ENCODE measurements at places on chromosomes 6 and 20. TPM values are rescaled to one million over a fixed set of nuclear protein-coding genes. Genes with fewer than 3 reads are reported as not detected.

DNA sequence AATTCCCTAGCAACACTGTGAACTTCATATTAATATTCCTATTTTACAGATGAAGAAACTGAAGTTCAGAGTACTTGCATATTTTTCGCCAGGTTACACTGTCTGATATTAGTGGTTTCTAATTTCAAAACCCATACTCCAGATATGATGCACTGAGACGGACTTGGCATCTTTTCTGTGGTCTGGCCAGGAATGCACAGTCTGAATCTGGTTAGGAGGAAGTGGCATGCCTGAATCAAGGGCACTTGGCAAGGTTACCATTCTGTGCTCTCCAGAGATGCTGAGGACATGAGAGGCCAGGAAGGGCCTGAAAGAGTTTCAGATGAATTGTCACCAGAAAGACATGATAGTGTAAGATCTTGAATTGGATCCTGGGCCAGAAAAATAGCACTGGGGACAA, 150.1 kb downstream of the HAO1 start:
- no peak for DNase-seq

LPA gene
- total RNA-seq: not detected

- no peak for DNase-seq
Observed at GRCh38 chr6:9307786-9308185, 872.4 kb upstream of the SLC35B3 start.

CDH26 gene
- total RNA-seq: 0.91 TPM

DNA sequence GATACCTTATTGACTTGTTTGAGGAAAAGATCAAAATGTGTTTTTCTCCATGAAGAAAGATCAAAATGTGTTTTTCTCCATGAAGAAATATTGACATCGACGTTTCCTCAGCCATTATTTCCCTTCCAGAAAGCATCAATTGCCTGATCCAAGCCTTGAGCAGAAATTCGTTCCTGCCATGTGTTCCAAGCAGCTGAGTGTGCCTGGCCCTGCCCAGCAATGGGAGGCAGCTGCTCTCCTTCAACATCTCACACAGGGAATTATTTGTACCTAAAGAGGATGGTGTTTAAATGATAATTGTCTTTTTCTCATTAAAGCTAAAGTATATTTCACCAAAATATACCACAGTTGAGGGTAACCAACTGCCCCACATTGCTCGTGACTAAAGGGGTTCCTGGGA, 7.8 kb upstream of the DUSP22 start:
- no peak for DNase-seq

PRSS16 gene
- total RNA-seq: 2.0 TPM

- no peak for DNase-seq
Observed at GRCh38 chr6:150410906-150411305, 42.1 kb downstream of the IYD start.

- DNase-seq: no peak
Observed at GRCh38 chr20:19114410-19114809, 98.0 kb upstream of the SLC24A3 start.

GRCh38 chr6:129314575-129314974, 395.4 kb downstream of the ARHGAP18 start:
- no peak for DNase-seq

RCAN2 gene
- 0.57 TPM for total RNA-seq

DNA sequence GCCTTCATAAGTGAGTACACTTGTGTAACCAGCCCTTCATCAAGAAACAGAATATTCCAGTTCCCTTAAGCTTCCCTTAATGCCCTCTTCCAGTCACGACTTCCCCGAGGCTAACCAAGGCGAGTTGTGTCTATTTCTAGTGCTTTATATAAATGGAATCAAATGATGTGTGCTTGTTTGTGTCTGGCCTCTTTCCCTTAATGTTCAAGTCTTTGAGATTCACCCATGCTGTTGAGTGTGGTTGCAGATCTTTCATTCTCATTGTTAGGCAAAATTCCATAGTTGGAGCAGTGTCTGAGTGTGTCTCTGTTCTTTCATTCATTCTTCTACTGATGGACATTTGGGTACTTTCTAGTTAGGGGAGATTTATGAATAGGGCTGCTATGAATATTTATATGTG, 135.0 kb downstream of the CEBPB start:
- DNase-seq: no peak

GRCh38 chr6:109428889-109429477, 11.4 kb downstream of the PPIL6 start:
- no peak for DNase-seq

TXLNB gene
- 0.27 TPM for total RNA-seq

- no peak for DNase-seq
Observed at GRCh38 chr20:1448081-1448620, 18.5 kb downstream of the NSFL1C start.

NKX2-2 gene
- total RNA-seq: not detected

SNRPB2 gene
- total RNA-seq: 129 TPM

DNA sequence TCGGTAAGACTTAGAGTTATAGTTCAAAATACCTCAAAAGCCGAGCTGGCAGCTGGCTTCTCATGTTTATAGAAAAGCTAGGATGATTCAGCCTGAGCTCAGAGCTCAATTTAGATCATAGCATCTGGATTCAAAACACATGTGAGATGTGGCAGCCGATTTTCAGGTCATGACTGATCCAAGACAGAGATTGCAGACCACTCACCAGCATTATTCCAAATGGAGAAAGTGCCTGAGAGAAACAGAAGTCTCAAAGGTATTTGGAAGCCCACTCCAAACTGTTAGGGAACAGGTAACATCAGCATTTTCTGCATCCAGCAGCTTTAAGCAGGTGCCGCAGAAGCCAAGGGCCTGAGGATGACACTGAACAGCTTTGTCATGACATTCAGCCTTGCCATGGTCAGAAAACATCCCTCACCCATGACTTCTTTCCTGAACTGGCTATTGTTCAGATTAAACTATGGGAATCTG, 102.2 kb downstream of the BACH2 start:
- DNase-seq: peak; percentile 53

DNA sequence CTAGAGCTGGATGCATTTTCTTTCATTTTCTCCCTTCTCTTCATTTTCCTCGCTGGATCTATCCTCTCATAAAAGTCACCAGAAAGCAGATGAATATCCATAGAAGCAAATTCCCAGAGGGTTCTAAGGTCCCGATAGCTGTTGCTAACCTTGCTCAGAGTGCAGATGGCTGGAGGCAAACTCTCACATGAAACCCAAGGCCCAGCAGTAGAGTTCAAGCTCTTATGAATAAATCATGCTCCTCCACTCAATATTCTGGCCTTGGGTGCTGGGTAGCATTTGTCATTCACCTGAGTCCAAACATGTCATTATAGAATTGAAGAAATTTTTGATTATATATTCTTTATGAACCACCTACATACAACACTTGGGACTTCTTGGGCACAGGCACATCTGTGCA, 539.7 kb upstream of the MARCKS start:
- no peak for DNase-seq

DNA sequence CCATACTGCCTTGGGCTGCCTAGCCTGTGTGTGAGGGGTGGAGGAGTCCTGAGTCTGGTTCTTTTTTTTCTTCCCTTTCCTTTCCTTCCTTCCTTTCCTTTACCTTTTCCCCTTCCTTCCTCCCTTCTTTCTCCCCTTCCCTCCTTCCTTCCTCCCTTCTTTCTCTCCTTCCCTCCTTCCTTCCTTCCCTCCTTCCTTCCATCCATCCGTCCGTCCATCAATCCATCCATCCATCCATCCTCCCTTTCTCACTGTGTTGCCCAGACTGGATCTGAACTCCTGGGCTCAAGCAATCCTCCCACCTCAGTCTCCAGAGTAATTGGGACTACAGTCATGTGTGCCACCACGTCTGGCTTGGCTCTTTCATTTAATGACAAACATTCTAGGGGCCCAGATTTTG, 750.7 kb upstream of the CHD6 start:
- no peak for DNase-seq

- DNase-seq: no peak
Observed at GRCh38 chr6:143701349-143702234, 23.8 kb downstream of the PHACTR2 start.

GRCh38 chr20:46364670-46365486, 41.5 kb downstream of the ELMO2 start:
- DNase-seq: no peak

- no peak for DNase-seq
Observed at GRCh38 chr6:79440598-79440997, 96.6 kb downstream of the LCA5 start.

TRIM31 gene
- not detected for total RNA-seq

IL17A gene
- total RNA-seq: 9.1 TPM

DNA sequence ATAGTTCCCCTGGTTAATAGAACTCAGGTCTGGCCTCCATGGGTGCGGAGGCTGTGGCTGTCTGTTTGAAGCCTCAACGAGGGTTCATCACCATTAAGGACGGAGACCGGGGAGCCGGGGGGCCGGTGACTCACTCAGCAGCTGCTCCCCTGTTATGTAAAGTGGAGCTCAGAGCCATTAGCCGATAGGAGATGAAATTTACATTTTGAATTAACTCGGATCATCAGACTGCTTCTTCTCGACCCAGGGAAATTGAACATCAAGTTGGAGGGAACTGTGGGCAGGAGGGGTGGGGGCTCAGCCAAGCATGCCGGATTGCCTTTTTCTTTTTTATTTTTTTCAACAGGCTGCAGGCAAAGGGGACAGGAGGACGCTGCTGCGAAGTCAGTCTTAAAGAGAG, 12.3 kb downstream of the PCK1 start:
- DNase-seq: no peak

DNA sequence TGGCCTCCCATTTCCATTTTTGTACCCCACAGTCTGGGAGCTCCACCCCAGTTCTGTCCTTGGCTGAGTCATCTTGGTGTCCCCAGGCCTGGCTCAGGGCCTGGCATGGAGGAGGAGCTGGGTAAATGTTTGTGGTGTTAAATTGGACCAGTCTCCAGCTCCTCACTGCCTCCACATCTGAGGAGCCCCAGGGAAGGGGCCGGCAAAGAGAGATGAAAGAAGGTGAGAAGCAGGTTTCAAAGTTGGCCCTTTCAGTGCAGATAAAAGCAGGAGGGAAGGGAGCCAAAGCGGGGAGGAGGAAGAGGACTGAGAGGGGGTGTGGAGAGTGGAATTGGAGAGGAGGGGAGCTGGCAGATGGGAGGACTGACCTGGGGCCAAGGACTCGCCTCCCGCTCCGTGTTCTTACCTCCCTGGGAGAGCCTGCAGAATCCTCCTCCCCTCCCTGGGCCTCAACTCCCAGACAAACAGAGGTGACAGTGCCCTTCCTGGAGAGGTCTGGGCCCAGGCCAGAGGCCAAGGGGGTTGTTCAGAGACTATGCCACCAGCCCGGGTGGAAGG, 89.0 kb downstream of the CD40 start:
- DNase-seq: no peak

- no peak for DNase-seq
Observed at GRCh38 chr6:104326173-104327001, 533.3 kb downstream of the HACE1 start.

TREML4 gene
- total RNA-seq: not detected

DNA sequence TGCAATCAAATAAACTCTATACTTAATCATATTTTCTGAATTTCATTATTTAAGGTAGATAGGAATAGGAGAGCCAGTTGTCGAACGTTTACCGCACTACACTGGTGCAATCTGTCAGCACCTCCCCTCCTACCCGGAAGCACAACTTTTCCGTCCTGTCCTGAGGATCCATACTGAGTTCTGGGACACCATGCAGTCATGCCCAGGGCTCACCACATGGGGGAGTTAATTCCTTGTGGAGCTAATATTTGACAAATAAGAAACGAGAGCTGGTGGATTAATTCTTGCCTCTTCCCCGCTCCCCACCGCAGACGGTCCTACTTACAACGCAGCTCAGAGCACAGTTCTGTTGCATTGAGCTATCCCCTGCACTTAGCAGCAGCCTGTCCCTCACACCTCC, 107.7 kb upstream of the RALGAPA2 start:
- DNase-seq: peak; percentile 7

GRCh38 chr6:150253489-150253888, 110.6 kb downstream of the PPP1R14C start:
- DNase-seq: no peak

GGTLC1 gene
- not detected for total RNA-seq

GRCh38 chr20:6341491-6341890, 218.7 kb upstream of the FERMT1 start:
- no peak for DNase-seq

SMLR1 gene
- total RNA-seq: not detected

POFUT1 gene
- 51.8 TPM for total RNA-seq

Measured in activated CD4-positive, alpha-beta T cell treated with anti-CD3 and anti-CD28 coated beads for 36 hours (primary cell).